Purkinje cell (primary cell): ENCODE measurements at places on chromosomes 3 and 15. TPM values are rescaled to one million over a fixed set of nuclear protein-coding genes. Genes with fewer than 3 reads are reported as not detected.

The IQCH gene
- 1.8 and 5.2 TPM in 2 replicates for polyA plus RNA-seq

The CACNA1D gene
- 1.9 and 3.1 TPM in 2 replicates for polyA plus RNA-seq

The CHRNA7 gene
- 1.7 TPM in 1 of 2 replicates, not detected in the other for polyA plus RNA-seq

The ITPR1 gene
- polyA plus RNA-seq: 6,657 and 7,924 TPM in 2 replicates

The ZPLD1 gene
- polyA plus RNA-seq: not detected in 2 replicates

The IL5RA gene
- 0.05 TPM in 1 of 2 replicates, not detected in the other for polyA plus RNA-seq

The NEDD4 gene
- 0.21 TPM in 1 of 2 replicates, not detected in the other for polyA plus RNA-seq

The KATNBL1 gene
- 26.5 and 30.7 TPM in 2 replicates for polyA plus RNA-seq

The ISLR2 gene
- 0.23 TPM in 1 of 2 replicates, not detected in the other for polyA plus RNA-seq

The SCG5 gene
- polyA plus RNA-seq: 399 and 790 TPM in 2 replicates

The GOLGA6A gene
- not detected in 2 replicates for polyA plus RNA-seq

The KNG1 gene
- not detected in 2 replicates for polyA plus RNA-seq

The AEN gene
- 3.6 and 4.6 TPM in 2 replicates for polyA plus RNA-seq

The AGBL1 gene
- polyA plus RNA-seq: not detected in 2 replicates

The FAM107A gene
- polyA plus RNA-seq: 13.8 and 16.7 TPM in 2 replicates

The COL6A6 gene
- 0.27 TPM in 1 of 2 replicates, not detected in the other for polyA plus RNA-seq

The CD80 gene
- polyA plus RNA-seq: 4.7 TPM in 1 of 2 replicates, not detected in the other

The BRK1 gene
- 377 and 495 TPM in 2 replicates for polyA plus RNA-seq

The ZCWPW2 gene
- polyA plus RNA-seq: 3.2 and 4.8 TPM in 2 replicates

The FSIP1 gene
- polyA plus RNA-seq: 1.5 TPM in 1 of 2 replicates, not detected in the other

The RAB8B gene
- polyA plus RNA-seq: 13.4 and 25.0 TPM in 2 replicates

The MGLL gene
- 21.1 and 54.1 TPM in 2 replicates for polyA plus RNA-seq

The SNURF gene
- polyA plus RNA-seq: 13.8 and 19.7 TPM in 2 replicates

The SERINC4 gene
- polyA plus RNA-seq: not detected in 2 replicates

The FOXB1 gene
- not detected in 2 replicates for polyA plus RNA-seq

The PARP15 gene
- 2.2 and 2.7 TPM in 2 replicates for polyA plus RNA-seq

The ATP13A4 gene
- 1.9 TPM in 2 replicates for polyA plus RNA-seq

The CTDSPL gene
- polyA plus RNA-seq: 5.1 and 8.3 TPM in 2 replicates

The GPR62 gene
- 0.53 TPM in 1 of 2 replicates, not detected in the other for polyA plus RNA-seq

The CCDC39 gene
- 2.8 and 3.5 TPM in 2 replicates for polyA plus RNA-seq

The PARP3 gene
- 2.3 and 2.5 TPM in 2 replicates for polyA plus RNA-seq
